ENCODE measurements at places on chromosomes 7 and 10. TPM values are rescaled to one million over a fixed set of nuclear protein-coding genes. Genes with fewer than 3 reads are reported as not detected.
A peak's percentile ranks its signal among the peaks of the same experiment; 100 is the strongest.

RRP12 gene
- total RNA-seq, result 100 TPM

DNA sequence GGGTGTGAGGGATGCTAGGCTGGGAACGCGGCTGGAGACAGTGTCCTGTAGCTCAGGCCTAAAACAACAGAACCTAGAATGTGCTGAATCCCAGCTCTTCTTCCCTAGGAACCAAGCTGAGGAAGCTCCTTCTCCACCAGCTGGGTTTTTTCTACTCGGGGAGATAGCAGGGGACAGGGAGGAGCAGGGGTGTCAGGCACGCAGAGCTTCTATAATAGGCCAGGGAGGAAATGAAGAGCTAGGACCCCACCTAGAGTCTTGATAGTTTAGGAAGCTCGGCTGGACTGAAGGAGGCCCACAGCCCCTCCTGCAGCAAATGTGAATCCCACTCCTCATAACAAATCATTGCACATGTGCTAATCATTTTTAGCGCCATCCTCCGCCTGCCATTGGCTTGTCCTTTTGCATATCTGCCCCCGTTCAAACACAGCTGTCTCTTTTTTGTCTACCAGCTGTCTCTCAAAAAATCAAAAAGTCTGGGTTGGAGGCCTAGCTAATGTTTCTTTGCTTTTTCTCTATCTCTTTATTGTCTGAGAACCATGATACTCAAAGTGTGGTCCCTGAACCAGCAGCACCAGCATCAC lies 24.1 kb upstream of the FAM180A start:
- H3K4me3 ChIP-seq, result no peak overlapping the region
- H3K36me3 ChIP-seq, result no peaks in the 10 kb centered on the region
- no peak overlapping the region for H3K27ac ChIP-seq
- H3K4me1 ChIP-seq, result no peaks in the 10 kb centered on the region

GRCh38 chr10:79941585-79942210 lies 7.2 kb downstream of the SFTPD start:
- DNase-seq, result no peak
- H3K4me1 ChIP-seq, result peaks cover 4% of the 10 kb centered on the region
- no peaks in the 10 kb centered on the region for H3K36me3 ChIP-seq
- peaks cover 2% of the 10 kb centered on the region for H3K27me3 ChIP-seq
- no peak overlapping the region for H3K27ac ChIP-seq

ELMO1 gene
- 36.8 TPM for total RNA-seq

OR6B1 gene
- not detected for total RNA-seq

HOXA3 gene
- total RNA-seq, result not detected

DNA sequence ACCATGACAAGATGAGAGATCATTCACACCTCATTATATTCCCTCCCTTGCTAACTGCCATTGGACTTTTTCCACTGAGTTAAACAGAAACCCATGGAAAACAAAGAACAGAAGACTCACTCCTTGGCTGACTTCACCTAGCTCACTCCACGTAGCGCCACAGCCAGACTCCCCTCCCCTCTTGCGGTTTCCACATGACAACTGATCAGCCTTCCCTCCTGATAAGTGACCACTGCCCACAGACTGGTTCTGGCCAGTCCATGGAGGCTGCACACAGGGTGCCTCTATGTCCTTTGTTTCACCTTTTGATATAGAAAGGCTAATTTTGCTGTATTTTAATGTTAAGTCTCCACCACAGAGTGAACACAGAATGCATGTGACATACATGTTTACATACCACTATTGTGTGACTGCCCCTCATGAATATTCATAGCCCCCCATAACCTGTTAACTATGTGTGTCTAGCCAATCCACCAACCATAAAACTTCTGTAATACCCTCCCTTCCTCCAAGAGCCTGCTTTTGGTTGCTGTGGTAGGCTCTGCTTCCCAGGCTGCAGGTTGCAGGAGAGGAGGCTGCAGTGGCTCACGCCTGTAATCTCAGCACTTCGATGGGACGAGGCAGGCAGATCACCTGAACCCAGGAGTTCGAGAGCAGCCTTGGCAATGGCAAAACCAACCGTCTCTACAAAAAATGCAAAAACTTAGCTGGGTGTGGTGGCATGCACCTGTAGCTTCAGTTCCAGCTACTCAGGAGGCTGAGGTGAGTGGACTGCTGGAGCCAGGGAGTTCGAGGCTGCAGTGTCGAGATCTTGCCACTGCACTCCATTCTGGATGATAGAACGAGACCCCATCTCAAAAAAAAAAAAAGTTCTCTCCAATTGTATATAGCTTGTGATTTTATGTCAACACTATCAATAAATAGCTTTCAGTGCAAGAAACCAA lies 10.0 kb upstream of the IFIT5 start:
- H3K27ac ChIP-seq, result no peak overlapping the region
- H3K27me3 ChIP-seq, result no peaks in the 10 kb centered on the region
- H3K4me1 ChIP-seq, result no peaks in the 10 kb centered on the region
- DNase-seq, result no peak

DNA sequence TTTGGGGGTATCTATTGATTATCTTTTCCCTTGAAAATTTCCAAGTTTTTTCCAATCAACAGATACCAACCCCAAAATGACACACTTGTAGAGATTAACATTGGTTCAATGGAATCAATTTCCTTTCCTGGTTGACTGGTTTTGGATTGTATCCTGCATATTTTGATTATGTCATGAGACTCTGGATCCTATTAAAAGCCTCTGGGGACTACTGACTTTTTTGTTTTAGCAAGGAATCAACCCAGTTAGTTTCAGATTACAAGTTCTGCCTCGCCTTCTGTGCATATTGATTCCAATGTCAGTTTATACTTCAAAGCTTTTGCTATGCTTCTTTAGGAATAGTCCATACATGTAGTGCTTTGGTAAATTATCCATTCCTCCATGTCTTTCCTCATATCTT lies 29.2 kb downstream of the COPG2 start:
- peaks cover 42% of the 10 kb centered on the region for H3K36me3 ChIP-seq
- H3K4me3 ChIP-seq, result no peak overlapping the region
- no peaks in the 10 kb centered on the region for H3K27me3 ChIP-seq
- no peak for DNase-seq
- no peak overlapping the region for H3K27ac ChIP-seq

- H3K36me3 ChIP-seq, result no peaks in the 10 kb centered on the region
- H3K27ac ChIP-seq, result no peak overlapping the region
- no peak for DNase-seq
- H3K4me3 ChIP-seq, result no peak overlapping the region
- no peaks in the 10 kb centered on the region for H3K4me1 ChIP-seq
These were observed 31.7 kb downstream of the PPP1R3C start for GRCh38 chr10:91601212-91601611.

- H3K4me1 ChIP-seq, result peaks cover 28% of the 10 kb centered on the region
- no peak for DNase-seq
- H3K36me3 ChIP-seq, result no peaks in the 10 kb centered on the region
- H3K27me3 ChIP-seq, result no peaks in the 10 kb centered on the region
- H3K27ac ChIP-seq, result peak overlapping the region; percentile 53
These were observed 52.8 kb downstream of the PWWP2B start for GRCh38 chr10:132449811-132450181.

CALHM3 gene
- total RNA-seq, result not detected

DNA sequence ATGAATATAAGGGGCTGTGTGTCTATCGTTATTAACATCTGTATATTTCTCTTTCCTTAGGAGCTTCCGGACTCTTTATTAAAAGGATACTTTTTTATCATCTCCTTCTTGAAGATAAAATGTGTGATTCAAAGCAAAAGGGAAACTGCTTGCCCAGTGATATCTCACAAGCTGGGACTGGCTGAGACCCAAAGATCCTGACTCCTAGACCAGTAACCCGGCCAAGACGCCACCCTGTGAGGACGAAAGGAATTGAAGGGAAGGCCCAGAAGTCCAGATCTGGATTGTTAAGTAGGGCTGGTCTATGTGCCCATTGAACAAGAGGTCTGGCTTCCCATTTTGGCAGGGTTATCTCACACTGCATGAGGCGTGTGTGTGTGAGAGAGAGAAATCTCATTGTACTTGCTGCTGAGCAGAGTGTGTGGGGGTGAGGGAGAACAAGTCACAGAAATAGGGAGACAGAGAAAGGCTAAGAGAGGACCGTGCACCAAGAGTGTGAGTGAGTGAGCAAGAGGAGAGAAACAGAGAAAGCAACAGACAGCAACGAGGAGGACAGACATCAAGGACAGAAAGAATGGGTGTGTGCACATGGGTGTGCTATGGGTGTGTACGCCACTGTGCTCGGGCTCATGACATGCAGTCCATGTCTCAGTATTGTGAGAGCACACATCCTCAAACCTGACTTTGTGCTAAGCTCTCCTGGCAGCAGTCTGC lies 75.4 kb downstream of the PLXNA4 start:
- no peaks in the 10 kb centered on the region for H3K27me3 ChIP-seq
- H3K4me3 ChIP-seq, result no peak overlapping the region
- H3K4me1 ChIP-seq, result no peaks in the 10 kb centered on the region
- no peak for DNase-seq

MDH2 gene
- total RNA-seq, result 266 TPM

Measured in natural killer cell treated with Interleukin-12 subunit alpha and Interleukin-12 subunit beta and Interleukin-15 and Interleukin-18, amount 100 ng/mL, for 72 hours (primary cell).